Stimulated activated CD4-positive, alpha-beta T cell treated with anti-CD3 and anti-CD28 coated beads, Interleukin-1b, Interleukin-23, amount 100 ng/mL, for 4 hours (primary cell): ENCODE measurements at places on chromosomes 1 and 21.

DNA sequence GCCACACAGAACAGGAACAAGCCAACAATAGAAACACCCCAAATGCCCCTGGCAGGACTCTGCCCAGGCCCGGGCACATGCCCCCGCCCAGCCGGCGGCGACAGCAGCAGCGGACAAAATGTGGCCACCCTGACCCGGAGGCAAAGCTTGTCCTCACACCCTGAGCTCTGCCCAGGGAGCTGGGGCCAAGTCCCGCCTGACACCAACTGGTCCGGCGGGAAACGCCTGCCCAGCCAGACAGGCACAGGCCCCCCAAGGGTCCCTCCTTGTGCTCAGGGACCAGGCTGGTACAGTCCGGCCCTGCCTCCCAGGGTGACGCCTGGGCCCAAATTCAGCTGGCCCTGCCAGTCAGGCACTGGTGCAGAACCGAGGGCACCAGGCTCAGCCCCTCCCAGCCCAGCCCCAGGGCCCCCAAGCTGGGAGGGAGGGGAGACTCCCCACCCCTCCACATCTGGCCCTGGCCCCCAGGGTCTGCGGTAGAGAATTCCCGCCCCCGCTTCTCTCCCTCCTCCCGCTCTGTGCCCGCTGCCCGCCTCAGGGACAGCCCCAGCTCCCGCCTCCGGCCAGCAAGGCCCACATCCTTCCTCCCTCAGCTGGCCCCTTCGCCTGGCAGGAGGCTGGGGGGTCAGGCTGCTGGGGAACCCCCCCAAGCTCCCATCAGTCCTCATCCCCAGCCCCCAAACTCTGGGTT, 2.0 kb downstream of the AHDC1 start:
- no peak for DNase-seq

DNA sequence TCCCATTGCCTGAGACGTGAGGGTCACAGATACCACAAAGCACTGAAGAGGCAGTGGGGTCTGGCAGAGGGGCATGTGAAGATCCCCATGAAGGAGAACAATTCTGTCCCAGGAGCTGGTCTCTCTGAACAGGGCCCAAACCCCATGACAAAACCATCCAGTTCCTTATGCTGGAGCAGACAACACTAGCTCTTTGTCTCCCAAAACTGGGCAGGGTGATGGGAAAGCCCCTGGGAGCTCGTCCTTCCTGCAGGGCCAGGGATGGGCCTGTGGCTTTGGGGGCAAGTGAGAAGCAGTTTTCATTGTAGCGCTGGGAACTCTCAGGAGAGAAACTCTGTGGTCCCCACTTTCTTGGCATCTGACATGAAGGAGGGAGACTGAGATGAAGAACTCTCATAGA, 8.8 kb downstream of the ETV3L start:
- DNase-seq, result no peak

DNA sequence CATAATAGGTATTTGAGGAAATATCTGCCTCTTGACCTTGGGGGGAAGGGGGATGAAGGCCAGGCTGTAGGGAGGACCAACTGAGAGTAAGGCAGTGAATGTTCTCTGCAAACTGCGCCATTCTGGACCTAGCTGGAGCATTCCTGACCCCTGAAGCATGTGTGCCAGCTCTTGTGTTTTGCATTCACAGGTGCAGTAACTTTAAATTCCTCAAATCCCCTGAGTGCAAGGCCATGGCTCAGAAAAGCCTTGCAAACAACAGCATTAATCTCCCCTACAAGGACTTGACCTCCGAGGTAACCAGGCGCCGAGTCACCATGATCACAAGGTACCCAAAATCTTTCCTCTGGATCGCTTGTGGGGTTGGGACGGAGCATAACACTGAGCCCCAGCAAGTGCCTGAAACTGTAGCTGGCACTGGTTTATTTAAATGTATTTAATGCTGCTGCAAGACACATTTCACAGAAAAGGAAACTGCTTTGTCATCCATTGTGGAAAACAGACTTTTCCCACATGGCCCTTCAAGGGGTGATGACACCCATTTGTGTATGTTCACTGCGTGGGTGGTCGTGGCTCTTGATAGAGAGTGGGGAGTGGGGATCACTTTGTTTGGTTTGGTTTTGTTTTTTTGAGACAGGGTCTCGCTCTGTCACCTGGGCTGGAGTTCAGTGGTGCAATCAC, 1.7 kb downstream of the MYOCOS start:
- DNase-seq, result no peak

- DNase-seq, result no peak
Observed at GRCh38 chr1:54606990-54607325, 16.4 kb downstream of the FAM151A start.

DNA sequence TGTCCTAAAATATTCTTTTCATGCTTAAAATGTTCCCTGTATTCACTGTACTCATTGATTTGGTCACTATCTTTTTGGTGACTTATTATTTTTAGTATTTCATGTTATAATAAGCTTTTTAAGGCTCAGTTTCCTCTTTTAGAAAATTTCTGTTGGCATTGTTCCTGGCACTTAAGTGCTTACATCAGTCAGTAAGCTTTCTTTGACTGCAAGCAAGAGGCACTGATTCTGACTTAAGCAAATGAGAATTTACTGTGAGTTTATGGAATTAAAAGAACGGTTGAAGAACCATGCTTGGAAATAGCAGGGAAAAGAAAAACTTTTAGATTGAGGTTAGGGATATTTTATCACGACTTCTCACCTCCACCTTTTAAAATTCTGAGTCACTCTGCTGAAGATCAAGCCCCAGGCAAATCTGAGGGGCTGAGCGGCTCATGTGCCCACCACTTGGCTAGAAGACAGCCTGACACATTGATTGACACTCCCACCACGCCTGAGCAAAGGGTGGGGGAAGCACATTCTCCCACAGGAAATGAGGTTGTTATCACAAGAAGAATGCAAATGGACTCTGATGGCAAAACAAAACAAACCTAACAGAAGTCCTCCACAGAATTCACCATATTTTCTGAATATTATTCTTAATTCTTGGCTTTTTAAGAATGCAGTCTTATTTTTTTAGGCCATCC, 102.8 kb downstream of the KCTD3 start:
- no peak for DNase-seq

GRCh38 chr1:101444381-101444780, 207.6 kb downstream of the S1PR1 start:
- no peak for DNase-seq

GRCh38 chr1:39326836-39327235, 122.3 kb downstream of the MACF1 start:
- no peak for DNase-seq

DNA sequence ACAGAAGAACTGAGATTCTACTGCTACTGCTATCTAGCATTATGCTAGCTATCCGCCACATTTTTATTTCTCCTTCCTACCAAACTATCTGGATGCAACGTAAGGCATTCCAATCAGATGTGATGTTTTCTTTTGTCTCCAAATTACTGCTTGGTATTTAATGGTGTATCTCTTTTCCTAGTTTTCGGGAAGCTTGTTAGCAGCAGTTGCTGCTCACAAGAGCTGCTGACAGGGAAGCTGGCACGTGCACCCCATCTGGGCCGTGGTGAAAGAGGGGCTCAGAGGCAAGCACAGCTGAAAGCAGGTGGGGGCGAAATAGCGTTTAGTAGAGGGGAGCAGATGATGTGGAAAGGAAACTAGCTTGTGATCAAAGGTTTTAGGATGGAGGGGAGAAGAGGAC, 57.3 kb downstream of the JAK1 start:
- DNase-seq, result no peak

- DNase-seq, result no peak
Observed at GRCh38 chr1:111422546-111423391, 4.8 kb downstream of the OVGP1 start.

- no peak for DNase-seq
Observed at GRCh38 chr1:155833665-155834295, 23.2 kb downstream of the GON4L start.

DNA sequence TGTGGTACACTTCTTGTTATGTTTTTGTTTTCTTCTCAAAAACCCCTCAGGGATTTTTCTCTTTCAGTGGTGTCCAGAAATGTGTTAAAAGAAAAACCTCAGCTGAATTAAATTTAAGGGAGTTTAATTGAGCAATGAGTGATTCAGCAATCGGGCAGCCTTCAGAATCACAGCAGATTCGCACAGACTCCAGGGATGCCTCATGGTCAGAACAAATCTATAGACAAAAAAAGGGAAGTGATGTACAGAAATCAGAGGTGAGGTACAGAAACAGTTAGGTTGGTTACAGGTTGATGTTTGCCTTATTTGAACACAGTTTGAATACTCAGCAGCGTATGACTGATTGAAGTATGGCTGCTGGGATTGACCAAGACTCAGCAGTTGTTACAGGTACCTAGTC, 86.2 kb downstream of the TLR5 start:
- DNase-seq, result no peak

GRCh38 chr1:213287987-213288386, 236.9 kb downstream of the RPS6KC1 start:
- no peak for DNase-seq

DNA sequence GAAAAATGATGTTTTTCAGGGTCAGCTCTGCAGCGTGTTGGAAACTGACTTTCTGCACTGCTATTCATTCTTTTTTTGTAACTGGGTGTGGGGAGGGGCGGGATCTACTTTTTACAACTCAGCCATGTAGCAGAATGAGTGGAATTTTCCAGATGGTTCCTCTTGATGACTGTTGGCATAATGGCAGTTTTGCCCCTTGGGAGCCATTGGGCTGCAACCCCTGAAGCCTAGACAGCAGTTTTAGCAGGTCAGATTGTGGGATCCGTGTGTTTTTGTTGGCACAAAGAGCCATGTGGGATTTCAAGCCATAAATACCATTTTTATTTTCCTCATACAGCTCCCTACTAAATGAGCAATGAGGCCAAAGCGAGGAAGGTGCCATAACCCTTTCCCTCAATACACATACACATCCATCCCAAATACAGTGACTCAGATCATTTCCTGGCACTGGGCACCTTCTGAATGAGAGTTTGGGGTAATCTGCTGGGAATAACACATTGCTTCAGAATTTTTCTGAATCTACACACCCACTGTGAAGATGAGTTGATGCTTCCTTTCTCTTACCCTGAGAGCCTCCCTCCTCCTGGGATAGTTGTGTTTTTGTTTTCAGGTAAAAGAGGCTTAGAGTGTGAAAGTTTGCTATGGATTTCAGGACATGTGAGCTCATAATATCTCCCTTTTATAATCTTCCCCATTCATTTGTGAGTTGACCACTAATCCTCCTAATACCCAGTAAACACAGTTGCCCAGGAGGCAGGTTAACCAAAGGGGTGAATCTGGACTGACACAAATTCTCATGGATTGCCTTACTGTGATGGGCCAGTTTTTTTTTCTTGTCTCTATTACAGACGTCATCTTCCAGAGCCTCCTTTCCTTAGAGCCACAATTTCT, 13.1 kb downstream of the S100A10 start:
- DNase-seq, result no peak

- DNase-seq, result no peak
Observed at GRCh38 chr21:18951271-18952038, 547.9 kb upstream of the TMPRSS15 start.

GRCh38 chr1:94792473-94793295, 27.5 kb upstream of the SLC44A3 start:
- DNase-seq, result no peak

DNA sequence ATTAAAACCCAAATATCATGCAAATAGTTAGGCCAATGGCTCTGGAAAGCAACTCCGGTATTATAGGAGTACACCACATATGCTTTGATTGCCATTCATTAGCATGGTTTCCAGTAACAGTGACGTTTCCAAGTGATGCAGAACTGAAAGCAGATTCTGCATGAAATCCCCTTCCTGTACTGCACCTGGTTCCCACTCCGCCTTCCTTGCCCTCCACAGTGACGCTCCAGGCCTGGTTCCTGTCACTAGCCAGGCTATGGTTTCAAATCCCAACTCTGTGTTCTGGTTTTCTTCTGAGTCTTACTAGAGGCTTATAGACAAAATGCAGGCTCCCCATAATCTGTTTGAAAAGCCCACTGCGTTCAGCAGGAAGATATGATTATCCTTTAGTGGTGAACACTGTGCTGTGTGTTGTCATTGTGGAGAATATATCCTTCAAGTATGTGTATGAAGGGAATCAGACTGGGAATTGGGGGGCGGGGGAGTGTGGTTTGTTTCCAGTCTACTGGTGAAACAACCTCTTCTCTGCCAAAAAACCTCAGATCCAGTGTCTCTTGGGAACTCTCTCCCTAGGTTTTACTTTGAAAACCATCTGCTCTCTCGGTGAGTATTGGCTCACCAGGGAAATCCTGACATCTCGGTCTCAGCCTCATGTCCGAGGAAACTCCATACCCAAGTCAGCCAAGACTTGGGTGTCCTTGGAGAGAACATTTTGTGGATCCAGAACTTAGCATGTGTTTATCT, 78.7 kb downstream of the TYW3 start:
- DNase-seq, result no peak

DNA sequence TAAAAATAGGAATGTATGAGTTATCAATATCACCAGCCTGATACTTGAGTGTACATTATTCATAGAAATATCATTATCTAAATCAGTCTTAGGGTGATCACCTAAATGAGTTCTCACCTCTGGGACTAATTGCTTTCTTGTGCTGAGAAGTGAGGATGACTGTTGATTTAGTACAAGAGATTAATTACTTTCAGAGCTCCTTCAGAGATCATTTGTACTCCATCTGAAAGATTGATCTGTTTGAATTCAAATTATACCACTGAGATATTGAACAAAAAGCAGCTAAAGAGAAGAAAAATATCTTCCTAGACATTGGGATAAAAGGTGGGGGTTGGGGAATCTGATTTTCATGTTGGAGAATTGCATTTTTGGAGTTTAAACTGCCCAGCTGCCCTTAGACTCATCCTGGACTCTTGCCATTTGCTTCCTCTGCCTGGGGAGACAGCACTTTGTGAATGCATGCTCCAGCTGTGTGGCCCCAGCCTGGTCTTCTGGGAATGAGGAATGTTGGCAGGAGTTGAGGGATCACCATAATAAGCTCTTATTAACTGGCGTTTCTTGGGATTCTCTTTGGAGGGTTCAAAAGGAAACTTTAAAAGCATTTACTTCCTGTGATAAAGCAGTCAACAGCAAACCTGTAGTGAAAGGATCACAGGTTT, 19.7 kb upstream of the PGBD2 start:
- DNase-seq, result no peak

DNA sequence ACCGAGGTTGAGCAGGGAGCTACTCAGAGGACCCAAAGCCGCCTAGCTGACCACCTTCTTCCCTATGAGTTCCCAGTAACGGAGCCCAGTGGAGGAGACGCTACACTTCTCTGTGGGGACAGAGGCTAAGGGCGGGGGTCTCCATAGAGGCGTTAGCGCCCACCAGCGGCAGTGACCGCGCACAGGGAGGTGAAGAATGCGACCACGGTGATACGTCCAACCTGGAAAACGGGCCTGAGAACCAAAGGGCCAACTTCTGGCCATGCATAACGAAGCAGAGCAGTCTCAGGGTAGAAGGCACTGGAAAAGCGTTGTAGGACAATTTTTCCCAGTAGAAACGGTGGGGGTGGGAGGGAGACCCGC, 400 bp upstream of the COG2 start:
- no peak for DNase-seq

DNA sequence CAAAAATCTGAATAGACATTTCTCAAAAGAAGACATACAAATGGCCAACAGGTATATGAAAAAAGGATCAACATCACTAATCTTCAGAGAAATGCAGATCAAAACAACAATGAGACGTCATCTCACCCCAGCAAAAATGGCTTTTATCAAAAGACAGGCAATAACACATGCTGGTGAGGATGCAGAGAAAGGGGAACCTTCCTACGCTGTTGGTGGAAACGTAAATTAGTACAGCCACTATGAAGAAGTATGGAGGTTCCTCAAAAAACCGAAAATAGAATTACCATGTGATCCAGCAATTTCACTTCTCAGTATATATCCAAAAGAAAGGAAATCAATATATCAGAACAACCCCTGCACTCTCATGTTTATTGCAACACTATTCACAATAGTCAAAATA, 65.1 kb upstream of the ATP1B1 start:
- no peak for DNase-seq

- no peak for DNase-seq
Observed at GRCh38 chr1:72439036-72439435, 156.7 kb upstream of the NEGR1 start.
